ENCODE measurements at places on chromosomes 11 and 22.
A peak's percentile ranks its signal among the peaks of the same experiment; 100 is the strongest.

DNA sequence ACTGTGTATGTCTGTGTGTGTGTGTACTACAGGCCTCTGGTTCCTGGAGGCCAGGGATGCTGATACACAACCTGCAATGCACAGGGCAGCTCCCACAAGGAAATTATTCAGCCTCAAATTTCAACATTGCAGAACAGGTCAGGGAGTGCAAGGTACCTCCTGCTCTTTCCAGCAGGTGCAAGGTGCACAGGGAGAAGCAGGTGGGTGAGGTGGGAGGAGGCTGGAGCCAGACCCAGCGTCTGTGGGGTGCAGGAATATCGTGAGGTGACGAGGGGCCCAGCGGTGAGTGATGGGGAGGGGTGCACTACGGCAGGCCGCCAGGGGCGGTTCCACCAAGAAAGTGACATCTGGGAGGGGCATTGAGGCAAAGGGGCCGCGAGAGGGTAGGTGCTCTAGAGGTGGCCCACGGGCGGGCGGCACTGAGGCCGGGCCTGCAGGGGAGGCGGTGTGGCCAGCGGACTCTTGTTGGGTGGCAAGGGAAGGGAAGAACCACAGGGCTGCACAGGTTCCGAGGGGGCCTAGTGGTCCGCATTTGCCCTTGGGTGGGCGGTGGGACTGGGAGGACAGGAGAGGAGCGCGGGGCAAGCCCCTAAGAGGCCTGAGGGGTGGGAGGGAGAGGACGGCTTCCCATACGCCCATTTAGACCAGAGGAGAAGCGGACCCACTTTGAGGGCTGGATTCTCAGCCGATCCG lies 21.6 kb downstream of the DGCR6L start:
- no peak for DNase-seq

DNA sequence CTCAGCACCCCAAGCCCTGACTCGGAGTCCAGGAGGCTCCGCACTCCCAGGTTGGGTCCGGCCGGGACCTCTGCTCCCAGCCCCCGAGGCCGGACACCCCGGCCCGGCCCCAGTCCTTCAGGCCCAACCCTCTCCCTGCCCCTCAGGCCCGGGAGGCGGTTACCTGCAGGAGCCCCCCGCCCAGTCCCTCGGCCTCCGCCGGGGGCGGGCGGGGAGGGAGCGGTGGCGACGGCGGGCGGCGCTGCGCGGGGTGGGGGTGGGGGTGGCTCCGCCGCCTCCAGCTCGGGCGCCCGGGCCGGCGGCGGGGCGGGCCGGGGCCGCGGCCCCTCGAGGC lies 310 bp downstream of the TCF20 start:
- DNase-seq = peak; percentile 36

DNA sequence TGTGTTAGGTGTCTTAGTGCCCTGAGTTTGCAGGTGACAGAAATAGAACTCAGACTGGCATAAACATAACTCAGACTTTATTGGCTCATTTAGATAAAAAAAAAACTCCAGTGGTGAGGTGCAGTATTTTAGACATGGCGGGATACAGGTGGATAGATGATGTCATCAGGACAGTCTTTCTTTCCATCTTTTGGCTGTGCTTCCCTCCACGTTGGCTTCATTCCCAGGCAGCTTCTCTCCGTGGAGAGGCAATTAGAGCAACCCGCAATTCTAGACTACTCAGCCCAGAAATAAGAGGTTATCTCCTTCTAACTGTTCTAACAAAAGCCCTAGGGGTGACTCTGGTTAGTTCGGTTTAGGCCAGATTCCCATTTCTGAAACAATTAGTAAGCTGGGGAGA lies 40.5 kb downstream of the NCAM1 start:
- DNase-seq = no peak

- no peak for DNase-seq
Measured at GRCh38 chr11:67545280-67545679, 22.0 kb upstream of the CABP2 start.

- no peak for DNase-seq
Measured at GRCh38 chr11:61011229-61011870, 39.9 kb downstream of the CD6 start.

DNA sequence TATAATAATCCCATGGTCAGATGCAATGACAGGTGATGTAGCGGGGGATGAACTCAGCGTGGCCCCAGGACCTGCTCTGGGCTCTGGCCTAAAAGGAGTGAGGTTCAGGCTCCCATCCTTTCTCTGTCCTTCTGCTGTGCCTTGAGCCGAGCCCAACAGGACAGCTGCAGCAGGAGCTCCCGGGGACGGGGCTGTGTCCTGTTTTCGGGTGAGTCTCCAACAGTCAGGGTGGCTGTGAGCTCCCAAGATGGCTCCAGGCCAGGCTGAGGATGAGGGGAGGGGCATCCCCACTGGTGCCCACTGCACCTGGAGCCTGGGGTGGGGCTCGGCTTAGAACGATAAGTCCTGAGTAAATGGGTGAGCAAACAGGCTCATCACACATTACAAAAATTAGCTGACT lies 1385.0 kb downstream of the BRD1 start:
- no peak for DNase-seq

DNA sequence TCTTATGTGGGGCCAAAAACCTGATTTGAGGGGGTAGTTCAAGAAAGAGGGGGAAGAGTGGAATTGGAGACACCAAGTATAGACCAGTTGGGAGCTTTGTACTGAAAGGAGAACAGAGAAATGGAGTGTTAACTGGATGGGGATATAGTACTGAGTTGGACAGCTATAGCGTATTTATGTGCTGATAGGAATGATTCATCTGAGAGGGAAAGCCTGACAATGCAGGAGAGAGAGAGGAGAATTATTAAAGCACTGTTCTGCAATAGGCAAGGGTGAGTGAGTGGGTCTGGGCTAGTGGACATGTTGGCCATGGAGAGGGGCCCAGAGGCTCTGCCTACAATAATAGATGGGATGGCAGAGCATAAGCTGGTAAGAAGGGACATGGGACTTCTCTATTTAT lies 52.9 kb upstream of the PITPNB start:
- DNase-seq = no peak

DNA sequence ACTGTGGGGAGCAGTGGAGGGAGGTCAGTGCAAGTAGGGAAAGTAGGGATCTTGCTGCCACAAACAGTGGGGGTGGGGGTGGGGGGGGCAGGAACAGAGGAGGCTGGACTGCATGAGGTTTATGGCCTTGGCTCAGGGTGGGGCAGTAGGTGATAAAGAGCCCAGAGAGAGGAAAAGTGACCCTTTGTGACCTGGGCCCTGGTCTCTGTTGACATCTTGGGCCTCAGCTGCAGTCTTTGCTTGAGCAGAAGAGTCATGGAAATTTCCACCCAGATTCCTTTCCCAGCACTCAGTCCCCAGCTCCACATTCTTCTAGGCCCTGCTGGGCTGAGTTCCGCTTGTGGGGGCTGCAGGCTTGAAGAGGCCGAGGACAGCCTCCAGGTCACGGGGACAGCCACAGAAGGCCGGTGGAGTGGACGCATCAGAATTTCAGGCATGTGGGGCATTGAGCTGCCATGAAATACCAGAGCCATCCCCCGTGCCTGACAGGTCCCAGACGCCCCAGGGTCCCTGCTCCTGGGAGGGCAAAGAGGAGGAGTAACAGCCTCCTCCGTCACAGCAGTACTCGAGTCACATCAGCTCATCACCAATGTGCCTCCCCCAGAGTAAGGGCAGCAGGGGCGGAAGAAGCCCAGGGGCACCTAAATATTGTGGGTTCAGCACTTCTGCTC lies 9.7 kb upstream of the MALAT1 start:
- no peak for DNase-seq

GRCh38 chr11:43396617-43397016 lies 37.9 kb downstream of the TTC17 start:
- DNase-seq = no peak

GRCh38 chr11:128616161-128616560 lies 28.8 kb upstream of the ETS1 start:
- DNase-seq = no peak

- DNase-seq = no peak
Measured at GRCh38 chr11:14645985-14646900, 2.6 kb downstream of the PDE3B start.

DNA sequence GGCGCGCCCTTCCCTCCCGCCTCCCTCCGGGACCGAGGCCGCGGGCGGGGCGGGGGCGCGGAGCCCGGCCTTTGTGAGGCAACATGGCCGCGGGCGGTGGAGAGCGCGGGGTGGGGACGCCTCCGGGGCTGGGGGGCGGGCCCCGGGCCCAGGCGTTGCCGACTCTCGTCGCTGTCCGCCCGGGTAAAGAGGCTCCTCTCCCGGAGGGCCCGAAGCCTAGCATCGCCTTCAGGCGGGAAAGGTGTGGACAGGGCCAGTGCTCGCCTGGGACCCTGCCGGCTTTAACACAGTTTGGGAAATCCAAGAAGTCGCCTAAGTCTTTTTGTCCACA lies 369 bp downstream of the DGCR8 start:
- DNase-seq = peak; percentile 73

DNA sequence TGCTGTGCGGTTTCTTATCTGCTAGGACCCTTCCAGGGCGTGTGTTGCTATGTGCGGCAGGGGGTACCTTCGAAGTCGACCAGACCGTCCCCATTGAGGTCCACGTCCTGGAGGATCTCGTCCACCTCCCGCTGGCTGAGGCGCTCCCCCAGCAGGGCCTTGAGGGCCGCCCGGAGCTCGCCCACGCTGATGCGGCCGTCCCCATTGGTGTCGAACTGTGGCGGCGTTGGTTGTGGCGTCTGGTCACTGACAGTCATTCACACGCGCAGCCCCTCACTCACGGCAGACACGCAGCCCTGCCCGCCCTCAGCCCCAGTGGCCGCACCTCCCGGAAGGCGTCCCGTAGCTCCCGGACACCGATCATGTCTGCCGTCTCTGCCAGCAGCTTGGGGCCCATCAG lies 3.5 kb downstream of the CABP2 start:
- DNase-seq = no peak

DNA sequence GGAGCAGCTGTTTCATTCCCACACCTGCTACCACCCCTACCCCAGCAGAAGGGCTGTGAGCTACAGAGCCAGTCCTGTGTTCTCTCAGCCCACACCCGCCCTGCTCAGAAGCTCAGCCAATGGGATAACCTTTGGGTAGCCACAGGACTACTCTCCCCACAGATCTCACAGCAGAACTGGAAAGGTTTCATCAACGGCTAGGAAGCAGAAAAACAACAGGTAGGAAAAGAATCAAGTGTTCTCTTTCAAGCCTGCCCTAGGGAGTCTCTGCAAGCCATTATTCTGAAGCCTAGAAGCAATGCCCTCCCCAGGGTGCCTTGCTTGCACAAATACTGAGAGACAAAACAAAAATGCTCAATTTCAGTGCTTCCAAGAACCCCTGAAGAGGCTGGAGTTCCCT lies 77.2 kb downstream of the TMPRSS5 start:
- no peak for DNase-seq

GRCh38 chr11:44746894-44747293 lies 20.1 kb downstream of the TSPAN18 start:
- DNase-seq = no peak

DNA sequence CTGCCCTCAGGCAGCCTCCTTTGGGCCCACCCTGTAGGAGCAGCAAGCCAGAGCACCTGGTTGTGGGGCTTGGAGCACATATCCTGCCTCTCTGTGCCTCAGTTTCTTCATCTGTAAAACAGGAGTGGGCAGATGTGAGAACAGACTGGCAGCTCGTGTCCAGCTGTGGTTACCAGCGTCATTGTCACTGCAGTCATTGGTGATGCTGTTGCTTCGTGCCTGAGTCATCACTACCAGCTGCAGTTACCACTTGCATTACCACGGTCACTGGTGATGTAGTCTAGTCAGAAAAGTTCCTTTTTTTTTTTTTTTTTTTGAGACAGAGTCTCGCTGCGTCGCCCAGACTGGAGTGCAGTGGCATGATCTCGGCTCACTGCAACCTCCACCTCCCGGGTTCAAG lies 20.4 kb downstream of the RSPH14 start:
- no peak for DNase-seq

All from activated CD4-positive, alpha-beta T cell treated with anti-CD3 and anti-CD28 coated beads, Interleukin-2, amount 50 U/mL, for 48 hours (primary cell).